NCI-H2081 treated with DMSO at 0.1 percent for 48 hours (cell line): ENCODE measurements at places on chromosomes 7 and 10.

DNA sequence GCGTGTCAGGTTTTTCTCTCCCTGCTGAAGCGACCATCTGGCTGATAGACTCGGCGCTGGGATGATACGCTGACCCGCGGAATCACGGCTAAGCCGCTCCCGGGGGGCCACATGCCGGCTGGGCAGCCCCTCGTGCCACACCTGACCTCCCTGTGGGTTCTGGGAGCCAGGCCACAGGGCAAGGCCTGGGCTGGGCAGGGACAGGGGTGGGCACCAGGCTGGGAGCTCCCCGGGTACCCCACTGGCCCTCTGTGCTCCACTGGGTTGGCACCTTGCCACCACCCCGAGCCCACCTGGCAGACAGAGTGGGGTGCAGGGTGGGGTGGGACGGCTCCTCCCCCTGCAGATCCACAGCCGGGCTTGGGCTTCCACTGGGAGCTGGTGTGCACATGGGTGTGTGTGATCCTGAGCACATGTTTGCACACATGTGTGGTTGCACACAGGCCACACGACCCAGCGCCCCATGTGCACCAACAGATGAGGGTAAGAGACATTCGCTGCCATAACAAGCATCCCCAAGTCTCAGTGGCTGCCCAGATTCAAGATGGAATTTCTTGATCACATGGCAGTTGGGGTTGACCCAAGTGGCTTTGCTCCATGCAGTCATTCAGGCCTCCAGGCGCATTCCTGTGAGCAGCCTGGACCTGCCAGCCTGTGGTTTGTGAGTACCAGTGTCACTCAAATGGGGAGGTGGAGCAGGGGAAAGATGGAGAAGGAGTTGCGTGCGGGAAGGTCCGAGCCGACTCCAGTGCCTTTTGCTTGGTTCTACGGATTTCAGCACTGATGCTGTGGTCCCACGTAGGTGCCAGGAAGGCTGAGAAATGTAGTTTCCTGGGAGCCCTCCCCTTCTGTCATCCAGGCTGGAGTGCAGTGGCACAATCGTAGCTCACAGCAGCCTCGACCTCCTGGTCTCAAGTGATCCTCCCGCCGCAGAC, 79.7 kb downstream of the UNCX start:
- DNase-seq: no peak

DNA sequence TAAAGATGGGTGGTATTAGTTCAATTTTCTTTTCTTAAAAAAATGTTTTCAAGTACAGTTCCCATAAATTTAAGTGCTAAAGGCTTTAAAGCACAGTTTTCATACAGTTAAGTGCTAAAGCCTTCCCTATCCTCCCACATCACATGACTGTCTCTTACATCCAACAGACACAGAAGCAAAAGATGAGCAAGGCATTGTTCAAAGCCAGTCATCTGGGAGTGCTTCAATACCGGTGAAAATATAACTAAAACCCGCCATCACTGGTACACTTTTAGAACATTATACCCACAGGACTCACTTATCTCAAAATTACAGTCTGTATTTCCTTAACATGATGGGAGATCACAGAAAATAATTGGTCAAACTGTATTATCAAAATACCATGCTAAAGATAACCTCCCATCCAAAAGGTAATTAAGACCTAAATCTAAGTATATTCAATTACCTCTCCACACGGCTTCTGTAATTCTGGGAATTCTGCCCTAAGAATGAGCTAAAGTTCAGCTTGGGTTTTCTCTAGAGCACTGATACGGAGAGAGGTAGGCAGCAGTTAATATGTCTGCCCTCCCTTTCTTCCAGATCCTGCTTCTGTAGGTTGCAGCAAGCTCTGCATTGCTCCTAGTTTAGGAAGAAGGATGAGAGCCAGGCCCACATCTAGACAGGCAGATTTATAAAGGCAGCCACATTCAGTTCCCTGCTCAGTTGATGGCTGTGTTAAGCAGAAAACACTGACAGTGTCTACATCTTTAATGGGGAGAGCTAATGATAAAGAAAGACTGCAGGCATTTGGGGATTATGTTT, 474.8 kb upstream of the PFKP start:
- no peak for DNase-seq

DNA sequence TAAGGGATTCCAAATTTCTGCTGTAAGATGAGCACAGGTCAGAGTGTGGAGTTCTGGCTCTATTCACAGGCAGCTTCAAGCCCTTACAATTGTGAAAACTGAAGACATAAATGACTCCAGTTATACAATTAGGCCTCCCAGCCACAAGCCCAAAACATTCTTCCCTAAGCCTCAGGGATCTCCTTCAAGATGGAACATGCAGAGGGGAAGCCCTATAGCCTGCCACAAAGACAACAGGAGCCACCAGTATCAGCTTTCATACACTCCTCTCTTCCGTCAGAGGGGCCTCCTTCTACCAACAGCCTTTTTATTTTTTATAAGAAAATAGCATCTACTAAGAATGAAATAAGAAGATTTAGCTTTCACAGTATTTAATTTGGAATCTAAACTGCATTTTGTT, 46.5 kb downstream of the DLD start:
- DNase-seq: no peak

DNA sequence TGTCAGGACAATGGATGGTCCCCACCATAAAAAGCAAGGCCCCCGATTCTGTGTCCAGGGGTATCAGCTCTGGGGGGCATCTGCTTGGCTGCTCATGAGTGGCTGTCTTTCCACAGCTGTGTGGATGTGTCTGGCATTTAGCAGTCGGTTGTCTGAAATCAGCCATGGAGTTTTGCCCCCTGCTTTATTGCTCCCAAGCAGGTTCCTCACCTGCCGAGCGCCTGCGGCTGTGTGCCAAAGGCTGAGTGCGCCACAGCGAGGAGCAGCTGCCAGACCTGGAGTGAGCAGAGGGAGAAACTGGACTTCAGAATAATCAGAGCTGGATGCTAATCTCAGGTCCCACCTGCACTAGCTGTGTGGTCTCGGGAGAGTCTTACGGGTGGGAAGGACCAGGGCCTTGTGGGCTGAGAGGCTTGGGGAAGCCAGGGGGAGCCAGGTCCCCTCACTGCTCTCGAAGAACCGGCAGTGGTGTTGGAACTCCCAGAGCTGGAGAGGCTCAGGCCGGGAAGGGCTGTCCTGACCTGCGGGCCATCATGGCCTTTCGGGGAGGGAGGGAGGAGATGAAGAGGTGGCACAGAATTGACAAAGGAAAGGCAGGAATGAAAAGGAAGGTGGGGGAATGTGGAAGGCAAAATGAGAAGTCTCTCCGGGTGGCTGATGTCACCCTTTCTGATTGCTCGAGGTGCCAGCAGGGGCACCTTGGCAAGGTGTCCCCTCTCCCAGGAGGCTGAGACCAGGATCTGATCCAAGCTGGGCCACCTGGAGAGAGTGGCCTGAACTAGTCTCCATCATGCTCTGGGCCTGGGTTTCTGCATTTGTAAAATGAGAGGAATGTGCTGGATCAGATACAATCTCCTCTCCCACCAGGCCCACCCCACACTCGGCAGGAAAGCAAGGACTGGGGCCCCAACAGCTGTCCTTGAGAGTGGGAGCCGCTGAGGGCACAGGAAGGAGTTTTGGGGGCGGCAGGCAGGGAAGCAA, 30.2 kb upstream of the LEP start:
- no peak for DNase-seq

DNA sequence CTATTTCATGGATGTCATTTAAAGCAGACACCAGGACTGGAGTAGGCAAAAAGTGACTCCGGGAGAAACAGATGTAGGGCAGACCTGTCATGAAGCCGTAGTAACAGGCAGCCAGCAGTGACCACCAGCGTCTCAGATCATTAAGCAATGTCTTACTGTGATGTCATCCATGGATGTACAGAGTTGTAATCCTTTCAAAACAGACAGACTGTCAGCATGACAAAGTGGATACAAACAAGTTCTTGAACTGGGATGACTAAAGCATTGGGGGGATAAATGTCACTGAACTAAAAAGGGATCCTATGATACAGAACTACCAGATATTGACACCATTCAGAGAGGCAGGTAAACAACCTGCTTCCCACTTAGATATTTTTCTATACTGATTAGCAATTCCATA, 675.5 kb downstream of the PARD3 start:
- no peak for DNase-seq

GRCh38 chr7:87926581-87927461, 7.2 kb upstream of the ADAM22 start:
- DNase-seq: no peak

DNA sequence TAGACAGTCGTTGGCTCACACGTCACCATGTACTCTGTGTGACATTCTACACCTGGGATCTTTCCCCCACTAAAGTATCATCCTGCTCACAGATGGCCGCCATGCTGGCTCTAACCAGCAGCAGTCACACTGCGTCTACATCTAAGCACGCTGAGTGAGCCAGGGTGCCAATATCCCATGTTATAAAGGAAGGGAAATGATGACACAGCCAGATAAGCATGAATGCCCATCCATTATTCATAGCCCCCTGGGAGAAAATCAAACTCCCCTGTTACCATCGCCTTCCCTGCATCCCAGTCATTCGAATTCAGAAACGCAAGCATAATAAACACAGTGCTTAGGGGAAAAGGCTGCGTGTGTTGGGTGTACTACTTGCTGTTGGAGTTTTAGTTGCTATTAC, 698.2 kb upstream of the AUTS2 start:
- DNase-seq: no peak

DNA sequence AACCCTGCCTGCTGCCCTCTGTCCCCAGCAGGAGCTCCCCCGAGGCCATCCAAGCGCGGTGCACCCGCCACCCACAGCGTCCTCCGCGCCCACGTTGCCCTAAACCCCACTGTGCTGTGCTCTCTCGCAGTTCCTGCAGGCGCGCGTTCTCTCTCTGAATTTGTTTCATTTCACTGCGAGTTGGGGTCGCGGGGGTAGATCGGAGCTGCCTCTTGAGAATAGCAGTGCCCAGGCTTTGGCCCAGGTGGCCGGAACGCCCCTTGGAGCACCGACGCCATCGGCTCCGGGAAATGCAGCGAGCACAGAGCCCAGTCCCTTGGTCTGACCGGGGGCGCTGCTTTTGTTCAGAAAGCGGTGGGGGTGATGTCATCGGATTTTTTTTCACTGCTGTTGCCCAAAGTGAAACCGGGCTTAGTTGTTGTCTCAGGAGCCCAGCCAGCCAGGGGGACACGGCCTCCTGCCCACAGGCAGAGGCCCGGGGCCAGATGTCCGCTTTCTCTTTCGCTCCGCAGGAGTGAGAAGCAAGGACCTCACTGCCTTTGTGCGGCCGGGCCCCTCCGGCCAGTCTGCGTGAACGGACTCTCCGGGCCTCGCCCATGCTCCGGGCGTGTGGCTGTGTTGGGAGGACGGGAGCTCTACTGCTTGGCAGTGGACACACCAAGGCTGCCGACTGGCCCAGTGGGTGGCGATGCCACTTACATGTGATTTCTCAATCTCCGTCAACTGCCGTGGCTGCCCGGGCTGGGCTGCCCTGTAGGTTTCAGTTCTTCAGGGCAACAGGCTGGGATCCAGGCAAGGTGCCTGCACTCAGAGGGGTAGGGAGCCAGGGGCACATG, 43.1 kb downstream of the FOXK1 start:
- DNase-seq: no peak

- DNase-seq: no peak
These were observed 54.2 kb upstream of the FRMD4A start for GRCh38 chr10:14384915-14385314.

GRCh38 chr10:1923586-1923985, 186.3 kb upstream of the ADARB2 start:
- no peak for DNase-seq

- DNase-seq: no peak
These were observed 121.6 kb downstream of the BAMBI start for GRCh38 chr10:28798964-28799363.

GRCh38 chr10:8705415-8705814, 650.9 kb downstream of the GATA3 start:
- DNase-seq: no peak

GRCh38 chr7:105204953-105205352, 183.8 kb downstream of the SRPK2 start:
- DNase-seq: no peak

GRCh38 chr7:37013771-37014170, 289.5 kb upstream of the AOAH start:
- DNase-seq: no peak

- no peak for DNase-seq
These were observed 17.0 kb downstream of the PRSS2 start for GRCh38 chr7:142787783-142788182.

DNA sequence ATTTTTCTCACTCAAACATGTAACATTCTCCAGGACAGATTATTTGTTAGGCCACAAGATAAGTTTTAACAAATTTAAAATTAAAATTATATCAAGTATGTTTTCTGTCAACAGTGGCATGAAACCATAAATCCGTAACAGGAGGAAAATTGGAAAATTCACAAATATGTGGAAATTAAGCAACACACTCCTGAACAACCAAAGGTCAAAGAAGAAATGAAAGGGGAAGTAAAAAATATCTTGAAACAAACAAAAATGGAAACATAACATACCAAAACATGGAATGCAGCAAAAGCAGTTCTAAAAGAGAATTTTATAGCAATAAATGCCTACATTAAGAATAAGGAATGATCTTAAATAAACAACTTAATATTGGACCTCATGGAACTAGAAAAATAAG, 147.3 kb downstream of the ZEB1 start:
- no peak for DNase-seq

DNA sequence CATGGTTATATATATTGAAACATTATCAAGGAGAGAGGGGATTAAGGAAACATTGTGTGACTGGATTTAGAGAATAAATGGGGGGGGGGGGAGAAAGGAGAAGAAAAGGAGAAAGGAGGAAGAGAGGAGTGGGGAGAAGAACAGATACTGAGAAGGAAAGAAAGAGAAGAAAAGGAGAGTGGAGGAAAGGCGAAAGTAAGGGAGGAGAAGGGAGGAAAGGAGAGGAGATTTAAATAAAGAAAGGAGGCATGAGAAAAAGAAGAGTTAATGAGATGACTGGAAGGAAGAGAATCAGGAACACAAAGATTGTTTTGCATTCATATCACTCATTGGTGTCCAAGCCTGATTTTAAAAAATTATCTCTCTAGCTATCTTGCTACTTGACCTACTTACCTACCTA, 16.1 kb upstream of the TSPAN12 start:
- DNase-seq: no peak

DNA sequence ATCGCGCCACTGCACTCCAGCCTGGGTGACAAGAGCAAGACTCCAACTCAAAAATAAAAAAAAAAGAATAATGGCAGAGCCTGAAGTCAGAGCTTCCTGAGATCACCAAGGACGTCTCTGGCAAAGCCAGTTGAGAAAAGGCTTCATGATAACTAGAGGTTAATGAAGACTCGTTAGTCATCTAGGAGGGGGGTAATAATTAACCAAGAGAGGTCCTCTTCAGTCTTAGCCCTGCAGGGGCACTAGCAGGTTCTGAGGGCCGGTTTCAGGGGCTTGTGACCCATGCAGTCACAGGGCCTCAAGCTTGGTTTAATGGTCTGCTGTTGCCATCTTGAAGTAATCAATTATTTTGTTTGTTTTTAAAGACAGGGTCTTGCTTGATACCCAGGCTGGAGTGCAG, 28.6 kb upstream of the PROSER2 start:
- no peak for DNase-seq
